Occipital lobe (tissue), 3 donors: ENCODE measurements at places on chromosomes 5 and 9. TPM values are rescaled to one million over a fixed set of nuclear protein-coding genes. Genes with fewer than 3 reads are reported as not detected.

Gene GMCL2
- not detected for total RNA-seq

Gene LCN2
- not detected for total RNA-seq

Gene MARCOL
- not detected for total RNA-seq

Gene FAM153A
- 2.8 TPM for total RNA-seq

Gene CARTPT
- total RNA-seq = not detected

Gene PCDHGC4
- total RNA-seq = 91.2 TPM

Gene CCDC171
- total RNA-seq = 56.5 TPM

Gene RANBP17
- total RNA-seq = 212 TPM

Gene FOXD1
- total RNA-seq = 0.94 TPM

Gene RMND5B
- 19.3 TPM for total RNA-seq

Gene PDZD2
- 22.0 TPM for total RNA-seq

Gene PCDHA12
- total RNA-seq = 19.8 TPM

Gene TRPM6
- 1.1 TPM for total RNA-seq

Gene AGGF1
- 45.2 TPM for total RNA-seq

- no peak for DNase-seq
Measured at GRCh38 chr9:1580215-1580614, 434.9 kb upstream of the SMARCA2 start.

- no peak for DNase-seq
Measured at GRCh38 chr5:157178966-157179365, 1.7 kb upstream of the ITK start.

DNA sequence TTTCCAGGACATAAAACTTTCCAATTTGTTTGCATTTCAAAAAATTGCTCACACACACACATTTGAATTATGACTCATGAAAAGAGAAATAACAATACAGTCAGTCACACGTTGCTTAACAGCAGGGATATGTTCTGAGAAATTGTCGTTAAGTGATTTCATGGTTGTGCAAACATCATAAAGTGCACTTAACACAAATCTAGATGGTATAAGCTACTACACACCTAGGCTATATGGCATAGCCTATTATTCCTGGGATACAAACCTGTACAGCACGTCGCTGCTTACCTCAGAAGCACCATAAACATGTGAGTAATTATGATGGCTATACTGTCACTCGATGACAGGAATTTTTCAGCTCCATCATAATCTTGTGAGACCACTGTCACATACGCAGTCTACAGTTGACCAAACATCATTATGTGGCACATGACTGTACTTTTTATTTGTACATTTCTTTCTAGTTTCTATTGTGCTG, 378.2 kb downstream of the ACTL7B start:
- DNase-seq = no peak

- DNase-seq = no peak
Measured at GRCh38 chr5:3460416-3460815, 135.2 kb upstream of the IRX1 start.

- no peak for DNase-seq
Measured at GRCh38 chr9:108224716-108225115, 631.1 kb downstream of the ACTL7B start.

DNA sequence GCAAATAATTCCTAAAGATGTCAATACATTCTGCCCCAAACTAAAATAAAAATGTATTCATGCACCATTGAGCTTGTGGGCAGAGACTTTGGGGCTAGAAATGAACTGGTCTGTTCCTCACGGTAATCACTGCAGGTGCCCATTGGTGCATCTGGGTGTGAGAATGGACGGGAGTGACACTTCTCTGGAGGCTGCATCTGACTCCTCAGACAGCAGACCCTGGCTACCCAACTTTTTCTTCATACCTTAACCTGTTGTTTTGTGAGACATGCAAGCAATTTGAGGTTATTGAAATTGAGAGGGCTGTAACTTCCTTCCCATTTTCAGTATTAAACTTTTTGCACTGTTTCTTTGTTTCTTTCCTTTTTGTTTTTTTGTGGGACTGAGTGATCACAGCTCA, 333.4 kb downstream of the ICE1 start:
- DNase-seq = no peak

GRCh38 chr9:113486327-113486726, 22.8 kb downstream of the RGS3 start:
- DNase-seq = no peak

GRCh38 chr5:9015937-9016270, 530.0 kb downstream of the SEMA5A start:
- no peak for DNase-seq

DNA sequence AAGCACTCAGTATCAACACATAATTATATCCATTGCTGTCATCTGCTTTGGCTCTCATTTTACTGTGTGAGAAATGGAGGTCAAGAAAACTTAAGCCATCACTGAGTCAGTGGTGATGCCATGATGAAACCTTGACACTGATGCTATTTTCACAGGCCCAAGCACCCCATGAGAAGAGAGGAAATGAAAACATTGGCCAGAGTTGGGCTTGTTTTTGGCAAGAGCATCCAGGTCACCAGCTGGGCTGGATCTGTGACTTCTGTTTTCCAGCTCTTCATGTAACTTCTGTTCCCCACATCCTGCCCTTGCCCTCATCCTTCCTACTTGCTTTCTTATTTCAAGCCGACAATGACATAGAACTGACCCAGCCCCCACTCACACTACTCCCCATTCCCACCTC, 10.0 kb downstream of the LCP2 start:
- no peak for DNase-seq

- no peak for DNase-seq
Measured at GRCh38 chr9:13750639-13751038, 471.1 kb upstream of the MPDZ start.

DNA sequence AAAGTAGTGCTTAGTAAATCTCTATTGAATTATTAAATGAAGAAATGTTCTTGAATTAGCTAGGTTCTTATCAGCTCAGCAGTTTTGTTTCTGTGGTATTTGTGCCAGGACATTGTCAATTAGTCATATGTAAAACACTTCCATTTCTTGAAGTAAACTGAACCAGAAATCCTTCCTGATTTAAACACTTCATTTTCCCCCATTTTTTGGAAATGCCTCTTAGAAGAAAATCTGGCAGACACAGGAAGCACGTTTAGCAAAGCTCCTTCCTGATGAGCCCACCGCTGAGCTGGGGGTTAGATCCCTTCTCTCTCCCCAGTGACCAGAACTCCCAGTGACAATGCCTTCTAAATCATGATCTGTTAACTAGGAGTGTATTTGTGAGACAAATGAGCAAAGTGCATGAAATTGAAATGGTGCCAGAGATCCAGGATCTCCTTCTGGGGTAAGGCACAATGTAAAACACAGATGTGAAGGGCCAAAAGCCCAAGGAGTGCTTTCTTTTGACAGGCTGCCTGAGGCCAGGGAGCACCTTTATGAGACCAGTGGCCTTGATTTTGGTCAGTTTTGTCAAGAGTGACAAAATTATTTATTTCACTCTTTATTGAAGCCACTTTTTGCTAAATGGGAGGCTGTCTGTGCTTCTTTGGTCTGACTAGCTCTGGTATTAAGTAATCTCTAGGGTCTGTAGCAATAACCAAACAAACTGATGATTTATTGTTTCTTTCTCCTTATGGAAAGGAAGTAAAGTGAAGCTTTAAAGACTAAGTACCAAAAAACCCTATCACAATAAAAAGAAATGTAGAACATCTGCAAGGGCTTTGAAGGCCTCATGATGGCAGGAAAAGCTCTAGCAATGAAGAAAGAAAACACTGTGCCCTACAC, 25.5 kb upstream of the RUSC2 start:
- no peak for DNase-seq

DNA sequence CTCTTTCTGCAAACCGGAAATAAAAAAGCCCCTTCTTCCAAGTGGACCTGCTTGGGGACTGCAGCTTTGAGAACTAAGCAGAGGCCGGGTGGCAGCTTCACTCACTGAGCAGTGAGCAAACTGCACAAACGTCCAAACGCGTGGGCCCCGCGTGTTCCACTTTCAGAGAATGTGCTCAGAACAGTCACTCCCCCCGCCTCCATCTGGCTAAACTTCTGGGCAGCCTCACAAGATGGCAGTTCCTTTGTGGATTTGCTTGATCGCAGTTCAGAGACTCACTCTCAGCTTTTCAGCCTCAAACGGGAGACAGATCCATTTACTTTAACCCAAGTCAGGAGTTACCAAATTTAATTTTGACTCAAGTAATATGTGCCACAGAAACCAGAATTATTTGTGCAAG, 216.6 kb downstream of the TLE1 start:
- DNase-seq = peak; percentile 78

- DNase-seq = peak; percentile 75
Measured at GRCh38 chr9:8857926-8858595, 1058.5 kb upstream of the DMAC1 start.

DNA sequence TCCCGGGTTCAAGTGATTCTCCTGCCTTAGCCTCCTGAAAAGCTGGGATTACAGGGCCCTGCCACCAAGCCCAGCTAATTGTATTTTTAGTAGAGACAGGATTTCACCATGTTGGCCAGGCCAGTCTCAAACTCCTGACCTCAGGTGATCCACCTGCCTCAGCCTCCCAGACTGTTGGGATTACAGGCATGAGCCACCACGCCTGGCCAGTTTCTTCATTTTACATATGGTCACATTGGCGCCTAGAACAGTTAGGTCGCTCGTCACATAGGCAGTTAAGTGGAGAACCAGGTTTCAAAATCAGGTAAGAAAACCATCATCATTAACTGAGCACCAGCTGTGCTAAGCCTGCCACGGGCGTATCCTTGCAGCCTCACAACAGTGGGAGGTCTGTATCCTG, 36.1 kb downstream of the OLFML2A start:
- no peak for DNase-seq

- no peak for DNase-seq
Measured at GRCh38 chr9:91214086-91214485, 147.6 kb downstream of the AUH start.

DNA sequence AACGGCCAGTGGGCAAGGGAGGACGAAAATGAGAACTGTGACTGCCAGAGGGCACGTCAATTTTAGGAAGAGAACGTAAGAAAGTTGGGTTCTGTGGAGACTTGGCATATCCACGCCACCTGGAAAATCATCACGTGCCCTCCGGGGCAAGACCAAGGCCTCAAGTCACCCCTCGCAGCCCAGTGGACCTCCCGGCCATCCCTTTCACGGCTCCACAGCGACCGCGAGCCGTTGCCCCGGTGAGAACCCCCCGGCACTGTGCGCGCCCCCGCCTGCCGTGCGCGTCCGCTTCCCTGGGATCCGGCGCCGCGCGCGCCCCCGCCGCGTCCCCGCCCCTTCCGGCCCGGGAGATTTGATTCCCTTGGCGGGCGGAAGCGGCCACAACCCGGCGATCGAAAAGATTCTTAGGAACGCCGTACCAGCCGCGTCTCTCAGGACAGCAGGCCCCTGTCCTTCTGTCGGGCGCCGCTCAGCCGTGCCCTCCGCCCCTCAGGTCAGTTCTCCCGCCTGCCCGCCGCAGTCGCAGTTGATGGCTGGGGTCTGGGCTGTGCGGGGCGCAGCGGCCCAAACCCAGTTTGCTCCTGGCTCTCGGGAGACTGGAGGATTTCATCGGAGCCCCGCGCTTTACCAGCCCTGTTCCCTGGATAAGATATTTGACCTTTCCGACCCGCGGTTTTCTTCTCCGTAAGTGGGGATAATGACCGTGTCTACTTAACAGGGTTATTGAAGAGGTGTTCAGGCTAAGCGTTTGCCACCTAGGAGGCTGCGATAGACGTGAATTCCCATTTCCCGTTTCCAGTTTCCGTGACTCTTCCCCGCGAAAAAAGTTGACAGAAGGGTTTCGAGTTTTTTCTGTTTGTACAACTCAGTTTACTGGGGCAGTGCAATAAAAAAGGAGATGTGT, at the start of gene MELK:
Gene MELK (plus strand): TSS at position 381 of the 904 bp plus-strand sequence. CDS start 8,787 bp downstream, outside the sequence.
- DNase-seq = peak; percentile 46

- no peak for DNase-seq
Measured at GRCh38 chr9:37921168-37921510, 17.2 kb upstream of the SLC25A51 start.

GRCh38 chr9:470552-471194, 256.0 kb downstream of the DOCK8 start:
- DNase-seq = no peak

GRCh38 chr5:36491856-36492255, 114.5 kb upstream of the SLC1A3 start:
- DNase-seq = no peak

DNA sequence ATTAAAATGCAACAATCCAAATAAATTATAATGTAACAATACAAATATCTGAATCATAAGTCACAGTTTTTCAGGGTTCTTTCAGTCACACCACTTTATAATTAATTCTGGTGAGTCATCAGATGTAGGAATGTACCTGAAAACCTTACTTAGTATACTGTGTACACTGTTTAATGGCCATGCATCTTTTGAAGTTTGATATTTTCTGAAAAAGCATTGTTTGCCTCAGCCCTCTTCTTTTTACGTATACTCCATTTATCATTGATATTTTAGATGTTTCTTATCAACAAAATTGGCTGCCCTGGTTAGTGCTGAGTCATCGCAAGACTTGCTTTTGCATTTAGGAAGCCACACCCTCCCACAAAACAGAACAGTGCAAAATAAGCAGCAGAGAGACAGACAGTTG, 218.6 kb downstream of the PJA2 start:
- no peak for DNase-seq

DNA sequence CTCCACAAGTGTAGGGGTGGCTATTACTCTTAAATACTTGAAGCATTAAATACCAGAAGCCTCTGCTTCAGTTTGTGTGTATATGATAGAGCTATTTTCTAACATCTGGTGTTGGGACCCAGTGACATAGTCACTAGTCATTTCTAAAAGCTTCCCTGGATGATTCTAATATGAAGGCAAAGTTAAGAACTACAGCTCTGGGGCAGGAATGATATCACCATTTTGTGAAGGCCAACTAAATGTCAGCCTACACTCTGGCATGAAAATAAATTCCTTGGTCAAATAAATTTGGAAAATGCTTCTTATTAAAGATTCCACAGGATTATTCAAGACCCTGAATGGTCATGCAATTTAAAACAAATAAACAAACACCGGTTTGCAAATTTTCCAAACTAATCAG, 197.7 kb downstream of the PLK2 start:
- DNase-seq = no peak

DNA sequence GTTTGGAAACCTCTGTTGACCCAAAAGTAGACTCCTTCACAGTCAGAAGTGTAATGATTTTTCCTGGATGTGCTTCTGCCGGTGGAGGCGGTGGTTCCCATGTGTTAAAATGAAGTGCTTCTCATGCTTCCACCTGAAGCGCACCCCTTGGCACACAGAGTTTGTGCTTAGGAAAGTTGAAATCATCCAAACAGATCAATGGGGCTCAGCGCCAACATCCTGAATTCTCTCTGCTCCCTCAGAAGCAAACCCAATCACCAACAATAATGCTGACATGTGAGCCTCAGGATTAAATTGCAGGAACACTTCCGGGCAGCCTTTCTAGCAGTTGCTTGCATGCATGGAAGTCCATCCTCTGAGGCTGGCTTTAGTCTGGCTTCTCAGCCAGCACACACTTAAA, 71.0 kb downstream of the MED10 start:
- DNase-seq = no peak

DNA sequence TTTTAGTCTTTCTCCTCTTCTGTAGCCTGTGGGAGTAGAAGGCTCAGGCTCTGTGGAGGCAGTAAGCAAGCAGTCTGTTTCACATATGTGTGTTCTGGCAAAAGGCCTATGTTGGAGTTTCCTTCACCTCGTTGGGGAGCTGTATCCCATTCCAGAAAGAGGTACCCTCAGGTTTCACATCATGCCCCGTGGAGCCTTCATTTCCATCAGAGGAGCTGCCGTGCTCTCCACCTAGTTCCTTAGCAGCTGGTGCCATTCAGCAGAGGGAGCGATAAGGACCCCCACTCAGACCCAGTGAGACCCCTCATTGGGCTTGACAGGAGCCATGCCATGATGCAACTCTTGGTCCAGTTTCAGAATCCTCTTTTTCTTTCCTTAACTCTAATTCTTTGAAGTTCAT, 50.6 kb upstream of the ANGPTL2 start:
- DNase-seq = no peak

- no peak for DNase-seq
Measured at GRCh38 chr9:13013991-13014883, 239.4 kb downstream of the LURAP1L start.
